Dermis microvascular lymphatic vessel endothelial cell (primary cell): ENCODE measurements at places on chromosomes 16 and 17. TPM values are rescaled to one million over a fixed set of nuclear protein-coding genes. Genes with fewer than 3 reads are reported as not detected.

PVALEF gene
- not detected in 2 replicates for total RNA-seq

ATP1B2 gene
- total RNA-seq: not detected in 2 replicates

CLDN7 gene
- total RNA-seq: 1.0 and 2.7 TPM in 2 replicates

EPX gene
- total RNA-seq: not detected in 2 replicates

ADAD2 gene
- not detected in 2 replicates for total RNA-seq

TMC6 gene
- total RNA-seq: 23.1 and 35.7 TPM in 2 replicates

C16orf86 gene
- total RNA-seq: 3.2 and 3.3 TPM in 2 replicates

KRT36 gene
- 0.38 TPM in 1 of 2 replicates, not detected in the other for total RNA-seq

NOG gene
- 0.39 and 1.1 TPM in 2 replicates for total RNA-seq

PRSS27 gene
- 0.13 and 0.25 TPM in 2 replicates for total RNA-seq

ACSM3 gene
- 0.13 TPM in 2 replicates for total RNA-seq

PRSS53 gene
- total RNA-seq: 0.38 and 0.39 TPM in 2 replicates

ATAD5 gene
- total RNA-seq: 1.5 and 2.7 TPM in 2 replicates

CACNG4 gene
- total RNA-seq: not detected in 2 replicates

ACACA gene
- total RNA-seq: 30.6 and 41.2 TPM in 2 replicates

GAST gene
- not detected in 2 replicates for total RNA-seq

ARHGAP27 gene
- 19.3 and 37.0 TPM in 2 replicates for total RNA-seq

CES4A gene
- total RNA-seq: 1.0 and 1.6 TPM in 2 replicates
